GM12891 (cell line): ENCODE measurements at places on chromosomes 11 and 22.

DNA sequence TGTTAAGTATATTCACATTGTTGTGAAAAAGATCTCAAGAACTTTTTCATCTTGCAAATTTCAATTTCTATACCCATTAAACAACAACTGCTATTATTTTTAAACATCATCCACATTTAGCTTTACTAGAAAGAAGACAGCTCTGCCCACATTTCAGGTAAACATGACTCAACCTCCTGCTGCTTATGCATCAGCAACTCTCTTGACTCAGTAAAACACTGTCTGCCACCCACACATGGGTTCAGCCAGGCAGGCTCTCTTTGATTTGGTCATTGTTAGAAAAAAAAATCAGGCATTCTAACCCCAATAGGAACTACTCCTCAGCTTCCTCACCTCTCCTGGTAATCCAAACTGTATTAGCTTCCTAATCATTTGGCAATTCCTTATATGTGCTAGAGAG lies 5.1 kb upstream of the ENDOD1 start:
- DNase-seq, result no peak

DNA sequence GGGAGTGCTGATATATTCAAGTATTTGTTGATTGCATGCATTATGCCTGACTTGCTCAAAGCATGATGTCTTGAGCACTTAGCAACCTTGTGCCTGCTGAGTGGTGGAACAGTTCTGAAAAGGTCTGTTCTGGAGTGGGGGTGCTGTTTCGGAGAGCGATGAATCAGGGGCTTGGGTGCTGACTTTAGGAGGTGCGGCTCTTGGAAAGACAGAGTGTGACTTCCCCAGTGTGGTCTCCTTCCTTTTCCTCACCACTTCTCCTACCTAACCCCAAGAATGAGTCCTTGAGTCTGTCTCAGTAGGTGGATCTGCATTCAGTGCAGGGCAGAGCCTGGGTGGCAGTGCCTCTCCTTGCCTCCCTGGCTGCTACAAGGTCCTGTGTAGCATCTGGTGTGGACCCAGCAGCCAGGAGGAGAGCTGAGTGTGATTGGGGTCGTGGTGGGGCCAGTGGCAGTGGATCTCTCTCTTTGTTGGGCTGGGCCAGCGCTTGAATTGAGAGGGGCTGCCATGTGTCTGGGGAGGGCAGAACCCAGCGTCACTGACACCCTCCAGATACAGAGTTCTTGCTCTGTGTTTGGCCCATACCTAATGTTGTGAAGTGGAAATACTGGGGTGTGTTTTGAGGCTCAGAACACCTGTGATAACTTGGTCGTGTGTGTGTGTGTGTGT lies 35.9 kb downstream of the ST3GAL4 start:
- DNase-seq, result no peak

DNA sequence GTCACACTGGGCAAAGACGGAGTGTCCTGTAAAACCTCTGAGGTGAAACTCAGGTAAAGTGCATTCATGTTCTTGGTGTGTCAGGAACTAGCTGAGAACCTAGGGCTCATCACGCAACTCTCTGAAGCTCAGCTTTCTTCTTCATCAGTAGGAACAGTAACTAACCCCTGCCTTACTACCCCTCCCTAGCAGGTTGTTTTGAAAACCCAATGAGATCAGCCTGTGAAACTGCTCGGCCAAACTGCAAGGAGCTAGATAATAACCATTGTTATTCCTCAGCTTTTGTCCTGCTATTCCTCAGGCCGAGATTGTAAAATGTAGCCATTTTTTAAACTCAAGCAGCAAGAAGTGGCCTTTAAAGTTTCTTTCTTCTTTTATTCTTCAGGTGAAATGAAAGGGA lies 9.8 kb upstream of the FJX1 start:
- DNase-seq, result no peak

DNA sequence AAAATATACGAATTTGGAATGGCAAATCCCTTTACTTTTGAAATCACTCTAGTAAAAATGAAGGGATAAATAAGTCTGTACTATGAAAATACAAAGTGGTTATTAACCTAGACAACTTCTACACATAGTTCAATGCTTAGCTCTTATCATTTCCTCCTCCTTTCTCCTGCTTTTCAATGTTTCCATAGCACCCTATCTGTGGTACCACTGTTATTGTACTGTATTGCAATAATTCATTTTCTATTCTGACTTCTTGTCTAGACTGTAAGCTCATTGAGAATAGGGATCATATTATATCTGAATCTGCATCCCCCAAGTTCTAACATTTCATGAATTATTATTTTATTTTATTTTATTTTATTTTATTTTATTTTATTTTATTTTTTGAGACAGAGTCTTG lies 251.4 kb downstream of the TTC28 start:
- no peak for DNase-seq

- DNase-seq, result no peak
Observed at GRCh38 chr11:6667733-6668374, 12.2 kb upstream of the DCHS1 start.

GRCh38 chr11:128181984-128182383 lies 405.4 kb downstream of the ETS1 start:
- no peak for DNase-seq
